ENCODE measurements at places on chromosomes 16 and 17.

GRCh38 chr17:62615503-62615902 lies 12.0 kb upstream of the MRC2 start:
- no peak for DNase-seq

DNA sequence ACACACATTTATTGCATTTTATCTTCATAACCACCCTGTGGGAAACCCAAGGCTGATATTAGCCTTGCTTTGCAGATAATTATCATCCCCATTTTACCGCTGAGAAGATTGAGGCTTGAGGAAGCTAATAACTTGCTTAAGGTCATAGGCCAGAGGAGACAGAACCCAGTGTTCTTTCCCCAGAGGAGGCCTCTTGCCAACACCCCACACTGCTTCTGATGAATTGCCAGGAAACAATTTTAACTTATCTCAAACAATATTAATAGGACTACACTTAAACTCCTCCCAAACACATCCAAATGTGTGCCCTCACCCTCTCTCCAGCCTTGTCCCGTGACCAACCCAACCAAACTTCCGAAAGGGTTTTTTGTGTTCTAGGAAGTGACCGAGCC lies 2.1 kb upstream of the SPG7 start:
- DNase-seq, result no peak

- DNase-seq, result no peak
Measured at GRCh38 chr16:66623755-66624154, 19.3 kb downstream of the CMTM3 start.

- DNase-seq, result no peak
Measured at GRCh38 chr17:60311936-60312335, 80.0 kb downstream of the USP32 start.

DNA sequence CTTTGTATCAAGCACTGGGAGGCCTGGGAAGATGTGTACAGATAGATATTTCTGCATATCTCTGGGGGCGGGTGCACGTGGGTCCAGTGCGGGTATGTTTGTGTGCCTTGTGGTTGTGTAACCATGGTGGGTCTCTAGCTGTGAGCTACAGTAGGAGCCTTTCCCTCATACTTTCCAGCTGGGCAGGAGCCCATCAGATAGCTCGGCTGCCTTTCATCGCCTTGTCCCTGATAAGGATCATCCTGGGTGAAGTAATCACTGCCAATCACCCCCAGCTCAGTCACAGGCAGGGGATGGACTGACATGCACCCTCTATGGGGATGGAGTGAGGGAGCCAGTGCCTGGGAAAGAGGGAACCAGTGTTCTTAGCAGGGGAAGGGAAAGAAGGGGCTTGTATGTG lies 3.2 kb upstream of the SCRN2 start:
- DNase-seq, result no peak

- DNase-seq, result no peak
Measured at GRCh38 chr17:602436-602835, 112.2 kb downstream of the VPS53 start.

GRCh38 chr16:4120176-4120575 lies 3.9 kb upstream of the ADCY9 start:
- no peak for DNase-seq

- no peak for DNase-seq
Measured at GRCh38 chr17:30908717-30909420, 2.8 kb upstream of the TEFM start.

- DNase-seq, result no peak
Measured at GRCh38 chr17:45408611-45409421, 23.9 kb downstream of the ARHGAP27 start.

GRCh38 chr16:56298948-56299596 lies 107.8 kb downstream of the GNAO1 start:
- no peak for DNase-seq

GRCh38 chr17:1123921-1124715 lies 55.7 kb downstream of the ABR start:
- no peak for DNase-seq

- no peak for DNase-seq
Measured at GRCh38 chr17:70368011-70368410, 198.7 kb downstream of the KCNJ2 start.

DNA sequence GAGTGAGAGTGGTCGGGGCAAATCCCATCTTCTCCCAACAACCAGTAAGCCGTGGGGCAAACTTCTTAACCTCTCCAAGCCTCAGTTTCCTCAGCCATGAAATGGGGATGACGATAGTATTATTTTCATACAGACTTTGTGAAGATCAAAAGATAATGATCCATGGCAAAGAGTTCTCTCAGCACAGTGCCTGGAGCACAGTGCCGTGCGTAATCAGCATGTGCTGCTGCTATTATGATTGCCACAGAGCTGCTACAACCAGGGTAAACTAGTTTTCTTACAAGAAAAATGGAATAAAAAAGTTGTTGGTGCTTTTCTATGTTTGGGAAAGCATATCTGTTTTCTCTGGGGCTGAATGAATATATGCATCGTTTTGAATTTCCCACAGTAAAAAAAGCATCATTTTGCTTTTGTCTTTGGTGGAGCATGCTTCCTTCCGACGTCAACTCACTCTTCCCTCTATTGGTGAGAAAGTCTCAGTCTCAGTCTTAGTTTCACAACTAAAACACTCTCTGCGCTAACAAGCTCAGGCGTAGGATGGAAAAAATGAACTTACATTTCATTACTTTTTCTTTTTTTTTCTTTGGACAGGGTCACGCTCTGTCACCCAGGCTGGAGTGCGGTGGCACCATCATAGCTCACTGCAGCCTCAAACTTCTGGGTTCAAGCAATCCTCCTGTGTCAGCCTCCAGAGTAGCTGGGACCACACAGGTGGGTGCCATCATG lies 37.2 kb downstream of the CDK5R1 start:
- no peak for DNase-seq

- peak; percentile 27 for DNase-seq
Measured at GRCh38 chr17:73231395-73231794, 30.3 kb downstream of the CPSF4L start.

GRCh38 chr17:2837147-2837561 lies 40.9 kb downstream of the RAP1GAP2 start:
- DNase-seq, result no peak

GRCh38 chr16:1098266-1098991 lies 2.4 kb upstream of the C1QTNF8 start:
- DNase-seq, result peak; percentile 37

DNA sequence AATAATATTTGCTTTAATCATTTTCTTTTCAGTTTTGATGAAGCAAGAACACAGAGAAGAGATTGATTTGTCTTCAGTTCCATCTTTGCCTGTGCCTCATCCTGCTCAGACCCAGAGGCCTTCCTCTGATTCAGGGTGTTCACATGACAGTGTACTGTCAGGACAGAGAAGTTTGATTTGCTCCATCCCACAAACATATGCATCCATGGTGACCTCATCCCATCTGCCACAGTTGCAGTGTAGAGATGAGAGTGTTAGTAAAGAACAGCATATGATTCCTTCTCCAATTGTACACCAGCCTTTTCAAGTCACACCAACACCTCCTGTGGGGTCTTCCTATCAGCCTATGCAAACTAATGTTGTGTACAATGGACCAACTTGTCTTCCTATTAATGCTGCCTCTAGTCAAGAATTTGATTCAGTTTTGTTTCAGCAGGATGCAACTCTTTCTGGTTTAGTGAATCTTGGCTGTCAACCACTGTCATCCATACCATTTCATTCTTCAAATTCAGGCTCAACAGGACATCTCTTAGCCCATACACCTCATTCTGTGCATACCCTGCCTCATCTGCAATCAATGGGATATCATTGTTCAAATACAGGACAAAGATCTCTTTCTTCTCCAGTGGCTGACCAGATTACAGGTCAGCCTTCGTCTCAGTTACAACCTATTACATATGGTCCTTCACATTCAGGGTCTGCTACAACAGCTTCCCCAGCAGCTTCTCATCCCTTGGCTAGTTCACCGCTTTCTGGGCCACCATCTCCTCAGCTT lies 45.0 kb downstream of the ESRP2 start:
- DNase-seq, result no peak

GRCh38 chr16:47156680-47157215 lies 13.0 kb upstream of the NETO2 start:
- no peak for DNase-seq

DNA sequence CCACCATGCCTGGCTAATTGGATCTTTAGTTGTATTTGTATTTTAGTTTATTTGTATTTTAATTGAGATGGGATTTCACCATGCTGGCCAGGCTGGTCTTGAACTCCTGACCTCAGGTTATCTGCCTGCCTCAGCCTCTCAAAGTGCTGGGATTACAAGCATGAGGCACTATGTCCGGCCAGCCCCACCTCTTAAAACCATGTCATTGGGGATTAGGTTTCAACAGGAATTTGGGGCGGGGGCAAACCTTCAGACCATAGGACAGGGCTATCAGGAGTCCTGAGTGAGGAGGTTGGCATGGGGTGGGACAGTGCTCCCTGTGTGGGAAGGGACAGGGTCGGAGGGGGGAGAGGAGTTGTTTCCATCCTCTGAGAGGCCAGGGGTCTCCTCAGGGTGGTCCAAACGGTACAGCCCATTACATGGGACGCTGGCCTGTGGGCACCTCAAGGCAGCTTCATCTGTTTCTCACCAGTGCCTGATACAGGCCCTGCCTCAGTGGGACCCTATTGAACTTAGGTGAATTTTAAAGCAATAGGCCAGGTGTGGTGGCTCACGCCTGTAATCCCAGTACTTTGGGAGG lies 21.6 kb downstream of the GAA start:
- no peak for DNase-seq

- DNase-seq, result no peak
Measured at GRCh38 chr17:49334744-49335512, 27.1 kb downstream of the ZNF652 start.

- no peak for DNase-seq
Measured at GRCh38 chr16:23670137-23670776, 8.4 kb upstream of the PLK1 start.

DNA sequence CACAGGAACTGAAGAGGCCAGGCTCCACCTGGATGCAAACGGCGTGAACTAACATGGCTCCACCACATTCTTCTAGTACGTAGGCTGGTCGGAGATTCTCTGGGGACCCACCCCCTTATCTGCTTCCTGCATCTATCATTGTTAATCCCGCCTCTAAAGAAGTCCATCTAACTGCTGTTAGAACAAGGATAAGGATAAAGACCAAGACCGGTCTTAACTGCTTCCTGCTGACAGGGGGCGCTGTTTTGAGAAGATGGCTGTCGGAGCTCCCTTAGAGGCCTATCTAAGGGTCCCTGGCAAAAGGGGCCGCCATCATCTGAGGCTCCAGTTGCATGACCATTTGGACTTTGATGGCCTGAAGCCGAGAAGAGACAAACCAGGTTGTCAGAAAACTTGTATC lies 25.8 kb upstream of the TNFSF12 start:
- no peak for DNase-seq

DNA sequence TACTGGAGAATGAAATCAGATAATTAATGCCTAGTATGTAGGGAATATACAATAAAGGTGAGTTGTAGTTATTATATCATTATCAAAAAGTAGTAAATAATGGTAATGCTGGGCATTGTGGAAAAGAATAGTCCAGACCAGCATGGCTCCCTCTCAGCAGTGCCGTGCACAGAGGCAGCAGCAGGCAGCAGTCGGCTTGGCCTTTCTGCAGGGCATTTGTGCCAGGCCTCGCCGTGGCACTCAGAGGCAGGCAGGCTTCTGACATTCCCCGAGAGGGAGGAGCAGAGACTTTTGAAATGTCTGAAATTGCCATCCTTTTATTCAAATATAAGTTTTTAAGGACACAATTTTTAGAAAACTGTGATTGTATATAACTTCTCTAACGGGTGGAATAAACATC lies 15.0 kb downstream of the KIAA0513 start:
- DNase-seq, result no peak

GRCh38 chr17:75795820-75796607 lies 11.4 kb downstream of the UNK start:
- no peak for DNase-seq

DNA sequence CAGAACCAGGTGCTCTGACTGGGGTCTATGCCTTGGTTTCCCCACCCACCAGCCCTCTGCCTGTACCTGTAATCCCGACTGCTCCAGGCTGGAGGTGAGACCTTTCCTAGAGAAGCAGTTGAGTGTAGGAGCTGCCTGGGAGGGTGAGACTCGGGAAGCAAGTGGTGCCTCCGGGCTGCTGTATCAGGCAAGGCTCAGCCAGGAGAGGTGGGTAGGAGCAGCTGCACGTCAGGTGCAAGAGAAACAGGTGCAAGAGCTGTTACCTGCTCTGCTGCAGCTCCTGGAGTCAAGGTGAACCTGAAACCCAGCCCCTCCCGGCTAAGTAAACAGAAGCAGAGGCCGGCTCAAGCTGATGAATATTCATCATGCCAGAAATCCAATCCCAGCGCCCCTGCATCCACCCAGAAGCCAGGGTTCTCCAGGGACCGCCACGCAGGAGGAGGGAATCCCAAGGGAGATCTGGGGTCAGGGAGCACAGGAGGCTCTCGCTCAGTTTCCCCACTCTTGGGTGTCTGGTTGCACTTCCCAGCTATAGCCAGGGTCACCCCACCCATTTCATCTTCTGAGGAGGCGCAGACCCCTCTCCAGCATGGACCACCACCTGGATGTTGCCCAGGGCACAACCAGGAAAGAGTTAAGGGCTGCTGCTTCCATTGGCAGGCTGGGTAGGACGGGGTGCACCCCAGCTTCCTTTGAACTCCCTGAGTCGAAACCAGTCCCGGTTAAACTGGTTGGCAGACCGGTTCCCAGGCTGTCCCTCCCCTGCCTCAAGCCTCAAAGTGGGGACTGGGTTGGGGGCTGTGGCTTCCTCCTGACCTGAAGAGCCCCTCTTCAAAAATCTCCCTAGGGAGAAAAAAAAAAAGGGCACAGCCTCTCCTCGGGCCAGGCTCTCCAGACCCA lies at the start of gene PRR15L:
TSS of gene PRR15L (minus strand) at position 293 of the 900 bp plus-strand sequence. CDS start 4,649 bp downstream, outside the sequence.
- no peak for DNase-seq

DNA sequence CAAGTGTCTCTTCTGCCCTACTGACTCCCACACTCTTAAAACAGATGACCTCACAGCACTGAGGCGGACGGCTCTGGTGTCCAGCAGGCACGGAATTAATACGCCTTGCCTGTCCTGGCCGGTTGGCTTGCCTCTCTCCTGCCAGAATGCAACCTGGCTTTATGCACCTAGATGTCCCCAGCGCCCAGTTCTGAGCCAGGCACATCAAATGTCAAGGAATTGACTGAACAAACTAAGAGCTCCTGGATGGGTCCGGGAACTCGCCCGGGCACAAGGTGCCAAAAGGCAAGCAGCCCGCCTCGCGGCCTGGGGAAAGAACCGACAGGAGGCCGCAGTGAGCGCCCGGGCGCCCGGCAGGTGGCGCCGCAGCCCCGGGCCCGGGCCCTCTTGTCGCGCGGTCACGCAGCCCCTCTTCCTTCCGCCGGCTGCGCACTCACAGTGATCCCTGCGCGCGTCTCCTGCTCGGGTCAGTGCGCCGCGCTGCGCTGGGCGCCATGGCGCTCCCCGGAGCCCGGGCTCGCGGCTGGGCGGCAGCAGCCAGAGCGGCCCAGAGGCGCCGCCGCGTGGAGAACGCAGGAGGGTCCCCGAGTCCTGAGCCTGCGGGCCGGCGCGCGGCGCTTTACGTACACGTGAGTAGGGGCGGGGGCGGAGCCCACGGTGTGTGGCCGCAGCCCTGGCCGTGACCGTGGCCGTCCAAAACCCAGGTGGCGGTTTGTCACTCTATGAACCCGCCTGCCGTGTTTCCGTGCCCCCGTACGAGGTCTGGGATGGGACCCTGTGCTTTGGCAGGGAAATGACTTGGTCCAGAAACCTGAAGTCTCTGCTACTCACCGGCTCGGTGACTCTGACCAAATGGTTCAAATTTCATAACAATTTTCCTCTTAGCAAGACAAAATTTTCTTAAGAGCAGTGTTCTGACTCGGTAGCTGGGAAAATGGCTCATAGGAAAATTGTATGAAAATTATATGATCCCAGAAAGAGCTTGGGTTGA lies at the start of gene RSAD1:
TSS of gene RSAD1 (plus strand) at position 470 of the 991 bp plus-strand sequence. CDS start at position 495, 25 bp downstream.
- peak; percentile 92 for DNase-seq
